ENCODE measurements at places on chromosomes 4 and X.

DNA sequence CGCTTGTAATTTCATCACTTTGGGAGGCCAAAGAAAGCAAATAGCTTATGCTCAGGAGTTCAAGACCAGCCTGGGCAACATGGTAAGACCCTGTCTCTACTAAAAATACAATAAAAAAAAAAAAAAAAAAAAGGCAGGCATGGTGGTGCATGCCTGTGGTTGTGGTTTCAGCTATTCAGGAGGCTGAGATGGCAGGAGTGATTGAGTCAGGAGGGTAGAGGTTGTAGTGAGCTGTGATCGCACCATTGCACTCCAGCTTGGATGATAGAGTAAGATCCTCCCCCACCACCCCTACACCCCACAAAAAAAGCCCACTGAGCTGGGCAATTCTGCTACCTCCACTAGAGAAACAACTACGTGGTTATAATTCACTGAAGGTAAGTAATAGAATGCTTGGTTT, 118.8 kb upstream of the PCDH18 start:
- DNase-seq: peak; percentile 71

DNA sequence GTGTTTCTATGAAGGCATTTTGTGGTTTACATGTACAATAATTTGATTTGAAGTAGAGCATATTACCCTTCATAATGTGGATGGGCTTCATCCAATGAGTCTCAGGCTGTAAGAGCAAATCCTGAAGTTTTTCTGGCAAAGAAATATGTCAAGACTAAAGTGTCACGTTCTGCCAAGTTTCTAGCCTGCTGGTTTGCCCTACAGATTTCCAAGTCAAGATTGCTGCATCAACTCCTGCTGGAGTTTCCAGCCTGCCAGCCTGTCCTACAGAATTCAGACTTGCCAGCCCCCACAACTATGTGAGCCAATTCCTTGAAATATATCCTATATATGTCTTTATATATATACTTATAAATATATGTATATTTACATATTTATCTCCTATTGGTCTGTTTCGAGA, 70.0 kb upstream of the RLIM start:
- no peak for DNase-seq

- no peak for DNase-seq
Observed at GRCh38 chr4:137640156-137640837, 108.0 kb upstream of the PCDH18 start.

DNA sequence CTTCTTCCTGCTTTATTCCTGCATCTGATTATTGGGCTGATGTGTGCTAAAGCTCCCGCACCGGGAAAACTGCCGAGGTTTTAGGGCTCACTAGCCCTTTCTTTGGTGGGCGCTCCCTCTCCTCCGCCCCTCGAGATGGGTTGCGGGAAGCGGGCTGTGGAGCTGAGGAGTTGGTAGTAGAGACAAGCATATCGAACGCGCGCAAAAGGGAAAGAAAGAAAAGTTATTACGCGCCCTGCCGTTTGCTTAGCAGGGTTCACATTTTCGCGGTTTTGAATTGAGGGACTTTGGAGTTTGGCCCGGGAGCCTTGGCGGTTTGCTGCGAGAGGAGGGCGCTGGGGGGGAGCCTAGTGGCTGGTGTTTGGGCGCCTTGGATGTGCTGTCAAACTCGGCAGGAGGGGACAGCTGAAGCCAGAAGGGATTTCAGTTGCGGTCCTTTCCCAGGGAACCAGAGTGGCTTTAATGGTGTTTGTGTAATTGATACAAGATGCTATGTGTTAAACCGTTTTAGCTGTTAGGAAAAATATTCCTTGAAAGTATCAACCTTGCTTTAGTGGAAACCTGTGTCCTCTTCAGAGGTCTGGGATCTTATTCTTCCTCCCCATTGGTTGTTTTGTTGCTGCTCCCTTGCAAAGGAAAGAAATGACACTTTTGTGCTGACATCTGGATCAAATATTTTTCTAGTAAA, 1.1 kb downstream of the GAB1 start:
- peak; percentile 76 for DNase-seq

DNA sequence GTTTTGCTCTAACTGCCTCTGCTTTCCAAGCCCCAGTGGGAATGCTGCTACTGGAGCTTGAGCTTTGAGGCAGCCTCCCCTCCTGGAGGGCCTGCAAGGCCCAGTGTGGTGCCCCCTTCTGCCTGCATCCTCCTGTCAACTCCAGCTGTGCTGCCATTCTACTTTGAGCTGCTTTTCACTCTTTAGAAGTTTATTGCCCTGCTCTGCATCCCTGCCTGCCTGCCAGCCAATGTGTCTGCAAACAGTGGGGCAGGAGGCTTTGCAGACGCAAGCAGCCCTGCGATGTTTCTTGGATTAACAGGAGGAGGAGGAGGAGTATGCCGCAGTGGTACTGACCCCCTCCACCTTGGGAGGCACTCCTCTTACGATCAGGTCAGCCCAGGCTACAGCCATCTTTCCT, 16.4 kb downstream of the TMEM31 start:
- DNase-seq: no peak
